Left lobe of liver (tissue), 2 donors: ENCODE measurements at places on chromosomes 11 and 22. TPM values are rescaled to one million over a fixed set of nuclear protein-coding genes. Genes with fewer than 3 reads are reported as not detected.
A peak's percentile ranks its signal among the peaks of the same experiment; 100 is the strongest.

Gene OR9I1
- total RNA-seq = not detected

Gene C11orf97
- total RNA-seq = 0.35 TPM

Gene DAGLA
- total RNA-seq = 0.35 TPM

Gene PKDREJ
- 0.05 TPM for total RNA-seq

Gene YPEL1
- 2.4 TPM for total RNA-seq

Gene ZNF214
- total RNA-seq = 1.8 TPM

Gene TRIM66
- 13.3 TPM for total RNA-seq

Gene SAA4
- 738 TPM for total RNA-seq

DNA sequence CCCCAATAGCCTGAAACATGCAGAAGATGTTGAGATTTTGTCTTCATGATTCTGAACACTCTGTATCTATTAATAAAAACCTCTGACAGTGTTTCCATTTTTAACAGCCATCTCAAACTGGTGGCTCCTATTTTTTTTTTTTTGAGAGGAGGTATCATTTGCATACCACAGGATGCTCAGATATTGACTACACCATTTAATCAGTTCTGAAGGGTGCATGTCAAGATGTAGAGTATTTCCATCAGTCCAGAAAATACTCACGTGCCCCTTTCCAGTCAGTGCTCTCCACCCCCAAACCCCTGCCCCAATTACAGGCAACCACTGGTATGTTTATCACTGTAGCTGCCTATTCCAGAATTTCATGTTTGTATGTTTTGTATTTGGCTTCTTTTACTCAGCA lies 85.3 kb upstream of the SORL1-AS1 start:
- no peak for DNase-seq

GRCh38 chr11:64624883-64625481 lies 34.0 kb downstream of the SLC22A12 start:
- no peak for DNase-seq

GRCh38 chr11:8221917-8222495 lies 41.7 kb downstream of the LMO1 start:
- no peak for DNase-seq

DNA sequence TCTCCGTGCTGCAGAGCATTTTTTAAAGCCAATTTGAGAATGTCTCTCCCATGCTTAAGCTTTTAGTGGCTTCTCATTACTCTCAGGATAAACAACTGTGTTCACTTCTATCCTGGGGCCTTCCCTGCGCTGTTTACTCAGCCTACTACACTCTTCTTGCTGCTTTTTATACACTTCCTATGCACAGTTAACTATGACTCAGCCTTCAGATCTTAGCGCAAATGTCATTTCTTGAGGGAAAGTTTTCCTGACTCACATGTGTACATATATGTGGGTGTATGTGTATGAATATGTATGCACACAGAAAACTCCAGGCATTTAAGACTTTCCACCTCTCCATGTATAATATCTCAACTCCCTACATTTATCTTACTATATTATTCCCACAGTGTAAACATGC lies 9.8 kb downstream of the THAP12 start:
- no peak for DNase-seq

DNA sequence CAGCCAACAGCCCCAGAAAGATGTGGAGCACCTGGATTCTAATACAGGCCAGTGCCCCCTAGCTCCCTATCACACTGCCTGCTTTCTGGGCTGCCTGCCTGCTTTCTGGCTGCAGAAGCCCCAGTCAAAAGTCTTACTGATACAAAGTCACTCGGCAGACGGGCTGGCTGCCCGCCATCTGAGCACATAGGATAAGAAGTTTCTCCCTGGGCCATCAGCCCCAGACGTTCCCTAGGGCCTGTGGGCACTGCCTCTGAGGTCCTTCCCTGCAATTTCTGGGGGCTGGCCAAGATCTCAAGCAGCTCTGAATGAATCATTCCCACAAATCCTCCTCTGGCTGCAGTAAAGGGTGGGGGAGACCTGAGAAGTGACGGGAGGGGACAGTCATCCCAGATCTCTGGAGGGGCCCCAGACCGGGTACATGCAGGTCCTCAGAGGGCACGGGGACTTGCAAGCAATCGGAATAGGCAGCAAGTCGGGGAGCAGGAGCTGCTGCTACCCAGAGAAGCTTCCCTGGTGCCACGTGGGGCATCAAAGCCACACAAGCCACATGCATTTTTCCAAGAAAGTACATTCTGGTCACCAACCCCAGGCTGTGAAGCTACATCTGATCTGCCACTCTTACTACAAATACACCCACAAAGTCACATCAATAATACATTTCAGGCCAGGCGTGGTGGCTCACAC lies 4.7 kb downstream of the TPST2 start:
- peak; percentile 83 for DNase-seq

- DNase-seq = no peak
Measured at GRCh38 chr11:7046474-7047175, 26.3 kb downstream of the NLRP14 start.

DNA sequence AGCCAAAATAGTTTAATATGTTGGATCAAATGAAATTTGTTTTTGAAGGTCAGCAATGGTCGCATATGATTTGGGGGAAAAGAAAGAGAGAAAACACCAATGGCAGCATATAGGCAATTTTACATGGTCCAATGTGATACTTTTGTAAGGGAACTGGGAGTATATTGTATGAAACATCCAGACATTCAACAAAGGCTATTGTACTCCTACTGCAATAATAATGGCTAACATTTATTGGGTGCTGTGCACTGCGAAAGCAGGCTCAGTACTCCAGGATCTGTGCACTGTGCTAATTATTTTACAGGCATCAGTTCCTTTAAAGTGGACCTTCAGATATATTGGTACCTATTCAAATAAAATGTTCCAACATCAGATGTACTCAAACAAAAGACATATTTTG lies 5.9 kb upstream of the OR10V1 start:
- no peak for DNase-seq

- no peak for DNase-seq
Measured at GRCh38 chr11:108608548-108608947, 15.0 kb upstream of the EXPH5 start.

- DNase-seq = no peak
Measured at GRCh38 chr11:84962018-84962417, 665.1 kb downstream of the DLG2 start.

- DNase-seq = no peak
Measured at GRCh38 chr11:45444796-45445195, 158.7 kb upstream of the SYT13 start.

- no peak for DNase-seq
Measured at GRCh38 chr11:113647108-113647507, 59.0 kb downstream of the TMPRSS5 start.
